Fibroblast of lung (primary cell): ENCODE measurements at places on chromosomes 6 and 20. TPM values are rescaled to one million over a fixed set of nuclear protein-coding genes. Genes with fewer than 3 reads are reported as not detected.

GLP1R gene
- total RNA-seq = not detected in 2 replicates

CEP85L gene
- 18.5 and 22.0 TPM in 2 replicates for total RNA-seq

GRM4 gene
- total RNA-seq = under 0.01 TPM in 2 replicates

ERVFRD-1 gene
- total RNA-seq = not detected in 2 replicates

PGC gene
- total RNA-seq = not detected in 2 replicates

PCIF1 gene
- total RNA-seq = 6.7 and 9.9 TPM in 2 replicates
